ENCODE measurements at places on chromosomes 3 and 15. TPM values are rescaled to one million over a fixed set of nuclear protein-coding genes. Genes with fewer than 3 reads are reported as not detected.

GRCh38 chr3:30341079-30341478, 265.3 kb upstream of the TGFBR2 start:
- peaks cover 12% of the 10 kb centered on the region for H3K4me1 ChIP-seq
- no peak for DNase-seq
- H3K27ac ChIP-seq, result no peak overlapping the region
- no peaks in the 10 kb centered on the region for H3K27me3 ChIP-seq

The ALCAM gene
- total RNA-seq, result 168 TPM

GRCh38 chr3:194255252-194256039, 95.7 kb downstream of the CPN2 start:
- no peak for DNase-seq
- no peak overlapping the region for H3K27ac ChIP-seq
- no peaks in the 10 kb centered on the region for H3K36me3 ChIP-seq
- peaks cover 2% of the 10 kb centered on the region for H3K4me1 ChIP-seq
- H3K27me3 ChIP-seq, result peaks cover 9% of the 10 kb centered on the region
- H3K4me3 ChIP-seq, result no peak overlapping the region

GRCh38 chr15:58066042-58066867, 744 bp upstream of the ALDH1A2 start:
- no peaks in the 10 kb centered on the region for H3K4me1 ChIP-seq
- H3K27ac ChIP-seq, result no peak overlapping the region
- peak overlapping the region; percentile 38 for H3K4me3 ChIP-seq
- peak; percentile 43 for DNase-seq
- H3K36me3 ChIP-seq, result no peaks in the 10 kb centered on the region
- H3K27me3 ChIP-seq, result peaks cover 43% of the 10 kb centered on the region

DNA sequence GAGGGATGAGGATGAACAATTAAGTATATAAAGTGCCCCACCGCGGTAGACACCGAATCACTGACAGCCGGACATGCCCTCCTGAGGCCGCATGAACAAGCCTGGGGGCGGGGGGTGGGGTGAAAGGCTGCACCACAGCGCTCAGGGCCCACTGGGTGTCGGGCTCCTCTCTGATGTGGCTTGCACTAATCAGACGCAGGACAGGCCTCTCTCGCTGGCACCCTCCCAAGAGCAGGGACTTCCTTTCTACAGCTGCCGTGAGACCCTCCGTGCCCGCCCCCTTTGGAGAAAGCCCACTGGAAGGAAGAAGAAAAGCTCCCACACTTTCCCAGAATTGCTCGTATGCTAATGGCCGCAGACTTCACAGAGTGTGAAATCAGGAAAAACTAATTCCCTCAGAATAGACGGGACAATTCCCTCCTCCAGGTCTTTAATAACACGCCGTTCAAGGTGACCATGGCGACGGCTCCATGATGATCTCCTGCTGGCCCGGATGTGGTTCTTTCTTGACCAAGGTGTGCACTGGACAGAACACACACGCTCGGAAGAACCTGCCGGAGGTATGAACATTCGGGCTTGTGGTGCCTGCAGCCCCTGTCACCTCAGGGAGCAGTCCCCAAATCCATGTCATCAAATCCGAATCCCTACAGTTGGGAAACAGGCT, 32.0 kb downstream of the IQSEC1 start:
- H3K27ac ChIP-seq, result no peak overlapping the region
- no peak for DNase-seq
- no peaks in the 10 kb centered on the region for H3K4me1 ChIP-seq
- H3K27me3 ChIP-seq, result peaks cover 3% of the 10 kb centered on the region

The NME9 gene
- total RNA-seq, result not detected

DNA sequence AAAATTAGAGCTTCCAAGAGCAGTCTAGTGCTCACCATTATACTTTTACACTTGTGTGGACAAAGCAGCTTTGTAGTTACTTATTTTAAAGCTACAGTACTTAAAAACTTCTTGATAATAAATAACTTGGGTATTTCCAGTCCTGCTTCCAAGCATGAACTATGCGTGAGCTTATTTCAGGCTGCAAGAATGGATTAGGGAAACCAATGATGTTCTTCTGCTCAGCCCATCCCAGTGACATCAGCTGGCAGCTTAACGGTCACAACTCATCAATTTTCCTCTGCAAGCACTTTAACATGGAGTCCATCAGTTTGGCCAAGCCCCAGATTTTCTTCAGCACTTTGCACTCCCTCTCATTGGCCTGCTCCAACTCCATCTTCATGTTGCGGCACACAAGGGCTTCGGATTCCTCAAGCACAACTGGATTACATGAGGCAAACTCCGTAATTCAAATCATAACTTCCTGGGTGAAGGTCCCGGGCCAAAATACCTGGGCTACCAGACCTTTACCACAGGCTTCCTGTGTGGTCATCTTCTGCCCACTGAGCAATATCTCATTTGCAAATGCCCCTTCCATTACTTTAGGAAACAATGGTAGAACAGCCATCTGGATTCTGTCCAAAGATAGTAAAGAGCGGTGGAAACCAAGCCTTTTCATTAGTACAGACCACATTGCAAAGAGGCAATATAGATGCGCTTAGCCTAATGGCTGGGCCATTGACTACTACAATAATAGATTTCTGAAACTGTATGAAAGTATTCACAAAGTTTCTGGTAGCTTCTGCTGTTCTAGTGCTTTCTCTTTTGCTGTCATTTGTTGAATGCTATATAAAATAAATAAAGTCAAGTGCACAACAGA, 87.5 kb upstream of the DAZL start:
- H3K4me3 ChIP-seq, result no peak overlapping the region
- H3K27me3 ChIP-seq, result no peaks in the 10 kb centered on the region
- H3K4me1 ChIP-seq, result no peaks in the 10 kb centered on the region
- H3K27ac ChIP-seq, result no peak overlapping the region

DNA sequence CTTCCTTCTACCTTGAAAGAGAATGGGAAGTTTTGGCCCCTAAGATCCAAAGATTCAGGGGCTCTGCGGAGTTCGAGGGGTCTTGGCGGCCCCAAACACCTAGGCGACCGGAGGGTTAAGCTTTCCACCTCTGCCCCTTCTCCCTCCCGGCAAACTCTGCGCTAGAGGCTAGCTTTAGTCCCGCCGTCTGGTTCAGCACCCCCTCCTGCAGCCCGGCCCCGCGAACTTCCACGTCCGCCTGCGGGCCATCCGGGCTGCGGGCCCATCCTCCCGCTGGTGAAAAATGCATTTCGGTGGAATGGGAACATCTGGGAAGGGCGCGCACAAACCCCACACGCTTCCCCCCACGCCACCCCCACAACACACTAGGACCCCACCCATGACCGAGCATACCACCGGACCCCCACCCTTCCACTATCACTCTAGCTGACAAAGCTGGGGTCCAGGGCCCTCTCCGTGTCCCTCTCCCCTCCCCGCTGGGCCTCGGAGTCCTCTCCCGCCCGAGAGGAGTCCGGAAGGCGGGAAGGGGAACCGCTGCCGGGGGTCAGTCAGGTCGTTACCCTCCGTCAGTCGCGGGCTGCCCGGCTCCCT, 1.0 kb downstream of the SHOX2 start:
- peak overlapping the region; percentile 41 for H3K4me3 ChIP-seq
- DNase-seq, result no peak
- H3K4me1 ChIP-seq, result peaks cover 3% of the 10 kb centered on the region
- peaks cover 48% of the 10 kb centered on the region for H3K27me3 ChIP-seq

- no peak for DNase-seq
- H3K27me3 ChIP-seq, result peaks cover 4% of the 10 kb centered on the region
- no peak overlapping the region for H3K27ac ChIP-seq
- H3K4me1 ChIP-seq, result no peaks in the 10 kb centered on the region
- H3K36me3 ChIP-seq, result no peaks in the 10 kb centered on the region
- no peak overlapping the region for H3K4me3 ChIP-seq
Observed at GRCh38 chr3:13231781-13232666, 158.8 kb upstream of the IQSEC1 start.

- no peaks in the 10 kb centered on the region for H3K4me1 ChIP-seq
- H3K27me3 ChIP-seq, result no peaks in the 10 kb centered on the region
- H3K27ac ChIP-seq, result no peak overlapping the region
- DNase-seq, result no peak
- no peak overlapping the region for H3K4me3 ChIP-seq
Observed at GRCh38 chr3:127151251-127151564, 41.7 kb upstream of the PRR23E start.

- no peaks in the 10 kb centered on the region for H3K27me3 ChIP-seq
- no peak overlapping the region for H3K27ac ChIP-seq
- no peaks in the 10 kb centered on the region for H3K36me3 ChIP-seq
- H3K4me3 ChIP-seq, result no peak overlapping the region
- peak; percentile 37 for DNase-seq
- H3K4me1 ChIP-seq, result no peaks in the 10 kb centered on the region
Observed at GRCh38 chr3:127325629-127325961, 37.7 kb upstream of the PRR20G start.

DNA sequence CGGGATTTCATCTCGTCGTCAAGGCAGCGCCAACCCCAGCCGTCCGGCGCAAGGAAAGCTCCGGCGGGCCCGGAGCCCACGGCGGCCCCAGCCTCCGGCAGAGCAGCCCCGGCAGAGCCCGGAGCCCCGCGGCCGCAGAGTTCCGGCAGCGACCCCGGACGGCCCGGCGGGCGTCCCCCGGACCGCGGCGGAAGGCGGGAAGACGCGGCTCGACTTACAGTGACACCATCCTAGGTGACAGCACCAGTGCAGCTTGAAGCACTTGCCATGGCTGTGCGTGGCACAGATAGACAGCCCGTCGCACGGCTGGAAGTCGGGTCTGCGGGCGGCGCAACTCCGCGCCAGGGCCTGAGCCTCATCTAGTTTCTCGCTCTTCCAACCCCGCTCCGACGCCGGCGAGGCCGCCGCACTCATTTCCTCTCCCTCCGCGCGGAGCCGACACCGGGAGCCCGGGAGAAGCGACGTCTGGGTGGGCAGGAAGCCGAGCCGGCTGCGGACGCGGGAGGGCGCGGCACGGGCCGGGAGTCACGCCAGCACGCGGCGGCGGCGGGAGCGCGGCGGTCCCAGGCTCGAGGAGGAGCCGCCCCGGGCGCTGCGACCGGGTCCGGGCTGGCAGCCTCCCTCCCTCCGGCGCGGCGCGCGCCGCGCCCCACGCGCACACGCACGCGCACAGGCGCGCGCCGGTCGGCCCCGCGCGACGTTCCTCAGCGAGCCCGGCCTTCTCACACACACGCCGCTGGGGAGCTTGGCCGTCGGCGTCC, at the start of gene C3orf70:
Gene C3orf70 (minus strand): TSS at position 651 of the 761 bp plus-strand sequence. CDS start 237 bp downstream, at position 414.
- H3K4me1 ChIP-seq, result no peaks in the 10 kb centered on the region
- H3K36me3 ChIP-seq, result no peaks in the 10 kb centered on the region
- peaks cover 9% of the 10 kb centered on the region for H3K27me3 ChIP-seq
- peak within 1 kb of the TSS; percentile 46 for H3K27ac ChIP-seq
- DNase-seq, result peak; percentile 58

The VPS8 gene
- 99.4 TPM for total RNA-seq

DNA sequence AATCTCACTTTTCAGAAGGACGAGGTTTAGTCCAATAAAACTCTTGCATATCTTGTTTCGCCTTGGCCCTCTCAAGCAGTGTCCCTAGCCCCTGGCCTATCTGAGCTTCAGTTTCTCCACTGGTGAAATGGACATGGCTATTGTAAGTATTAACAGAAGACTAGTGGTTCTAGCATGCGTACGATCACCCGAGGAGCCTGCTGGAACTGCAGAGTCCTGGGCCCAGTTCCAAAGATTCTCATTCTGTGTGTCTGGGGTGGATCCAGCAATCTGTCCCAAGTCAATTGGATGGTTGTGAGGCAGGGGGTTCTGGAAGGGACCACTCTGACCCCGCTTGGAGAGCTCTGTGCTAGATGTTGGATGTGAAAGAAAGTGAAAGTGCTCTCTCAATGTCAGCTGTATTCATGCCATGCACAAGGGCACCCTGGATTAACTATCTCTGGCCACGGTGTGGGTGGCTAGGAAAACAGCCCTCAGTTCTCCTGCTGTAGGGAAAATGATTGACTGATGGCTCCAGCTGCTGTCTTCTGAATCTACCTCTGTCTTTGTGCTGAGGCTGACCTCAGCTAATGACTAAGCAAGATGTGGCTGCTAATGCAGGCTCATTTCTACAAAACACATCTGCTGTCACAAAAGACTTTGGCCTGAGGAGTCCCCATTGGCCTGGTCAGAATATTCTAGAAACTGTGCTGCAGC, 1.9 kb upstream of the PLA1A start:
- H3K27me3 ChIP-seq, result no peaks in the 10 kb centered on the region
- no peaks in the 10 kb centered on the region for H3K36me3 ChIP-seq
- H3K27ac ChIP-seq, result no peak overlapping the region
- peak; percentile 27 for DNase-seq

The HLTF gene
- 51.4 TPM for total RNA-seq

- peaks cover 4% of the 10 kb centered on the region for H3K36me3 ChIP-seq
- DNase-seq, result no peak
- no peak overlapping the region for H3K4me3 ChIP-seq
- H3K27me3 ChIP-seq, result no peaks in the 10 kb centered on the region
- H3K27ac ChIP-seq, result no peak overlapping the region
Observed at GRCh38 chr3:171155122-171155700, 128.7 kb upstream of the SLC2A2 start.

The PAK2 gene
- 37.5 TPM for total RNA-seq
